ENCODE measurements at places on chromosomes 1 and 21.
A peak's percentile ranks its signal among the peaks of the same experiment; 100 is the strongest.

DNA sequence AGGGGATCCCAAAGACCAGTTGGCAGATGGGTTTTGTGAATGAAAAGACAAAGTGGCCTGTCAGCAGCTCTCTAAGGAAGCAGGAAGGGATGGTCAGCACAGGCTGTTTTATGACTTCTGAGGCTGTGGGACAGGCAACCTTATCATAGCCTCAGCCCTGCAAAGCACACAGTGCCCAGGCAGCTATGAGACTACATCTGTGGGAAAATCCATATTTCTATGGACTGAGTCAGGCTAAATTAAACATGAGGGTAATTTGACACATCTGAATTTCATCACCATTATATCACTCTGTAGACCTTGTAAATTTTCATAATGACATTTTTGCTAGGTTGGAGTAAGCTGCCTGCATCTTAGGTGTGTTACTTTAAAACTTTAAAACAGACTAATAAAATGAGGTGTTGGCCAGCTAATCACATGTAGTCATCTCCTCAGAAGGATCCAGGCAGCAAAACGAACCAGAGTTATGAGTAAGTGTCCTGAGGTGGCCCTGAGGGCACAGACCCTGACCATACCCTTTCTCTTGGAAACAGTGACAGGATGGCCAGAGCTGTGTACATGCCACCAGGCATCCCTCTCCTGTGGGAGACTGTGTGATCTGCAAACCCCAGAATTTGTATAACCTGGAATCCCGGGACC is 14.6 kb downstream of the NGF start:
- no peak for DNase-seq

- no peak for DNase-seq
These were observed 34.2 kb upstream of the ABCD3 start for GRCh38 chr1:94383966-94384408.

- no peak for DNase-seq
These were observed 40.1 kb upstream of the KLHDC7A start for GRCh38 chr1:18440385-18441226.

GRCh38 chr1:234065794-234066447 is 161.4 kb downstream of the SLC35F3 start:
- peak; percentile 50 for DNase-seq

- DNase-seq: no peak
These were observed 219.8 kb upstream of the PRMT6 start for GRCh38 chr1:106836708-106837107.

GRCh38 chr21:40294345-40294744 is 427.1 kb downstream of the PCP4 start:
- DNase-seq: no peak

DNA sequence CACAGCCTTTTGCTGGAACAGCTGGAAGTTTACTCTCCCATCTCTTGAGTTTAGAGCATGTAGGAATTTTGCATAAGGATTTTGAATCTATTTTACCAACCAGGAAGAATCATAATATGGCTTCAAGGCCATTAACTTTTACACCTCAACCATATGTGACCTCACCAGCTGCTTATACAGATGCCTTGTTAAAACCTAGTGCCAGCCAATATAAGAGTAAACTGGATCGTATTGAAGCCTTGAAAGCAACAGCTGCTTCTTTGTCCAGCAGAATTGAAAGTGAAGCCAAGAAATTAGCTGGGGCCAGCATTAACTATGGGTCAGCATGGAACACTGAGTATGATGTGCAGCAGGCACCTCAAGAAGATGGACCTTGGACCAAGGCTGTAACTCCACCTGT is 65.4 kb downstream of the CEP350 start:
- no peak for DNase-seq

- no peak for DNase-seq
These were observed 52.8 kb downstream of the SLC44A3 start for GRCh38 chr1:94872771-94873495.

- DNase-seq: no peak
These were observed 137.7 kb downstream of the SETD4 start for GRCh38 chr21:35922618-35923017.

DNA sequence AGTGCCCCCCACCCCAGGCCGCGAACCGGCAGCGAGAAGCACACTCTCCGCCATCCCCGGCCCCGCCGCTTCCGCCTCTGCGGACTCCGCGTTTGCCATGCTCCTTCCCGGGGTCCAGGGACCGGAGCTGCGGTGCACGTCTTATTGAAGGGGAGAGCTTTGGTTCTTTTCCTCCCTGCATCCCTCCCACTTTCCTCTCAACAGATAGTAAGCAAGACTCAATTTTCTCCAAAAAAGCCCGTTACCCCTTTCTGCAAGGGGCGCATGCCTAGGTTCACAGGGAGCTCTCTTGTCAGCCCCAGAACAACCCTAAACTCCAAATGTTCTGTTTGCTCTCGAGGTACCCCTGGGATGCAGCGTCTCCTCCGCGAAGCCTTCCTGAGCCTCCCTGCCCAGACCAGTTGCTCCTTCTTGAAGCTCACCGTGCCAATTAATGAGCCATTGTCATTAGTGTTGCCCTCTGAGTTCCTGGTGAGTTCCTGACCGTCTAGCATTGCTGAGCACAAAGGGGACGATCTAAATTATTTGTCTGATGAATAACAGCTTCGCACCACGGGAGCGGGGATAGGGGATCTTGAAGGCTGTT is 8.1 kb downstream of the FOXD3 start:
- no peak for DNase-seq

DNA sequence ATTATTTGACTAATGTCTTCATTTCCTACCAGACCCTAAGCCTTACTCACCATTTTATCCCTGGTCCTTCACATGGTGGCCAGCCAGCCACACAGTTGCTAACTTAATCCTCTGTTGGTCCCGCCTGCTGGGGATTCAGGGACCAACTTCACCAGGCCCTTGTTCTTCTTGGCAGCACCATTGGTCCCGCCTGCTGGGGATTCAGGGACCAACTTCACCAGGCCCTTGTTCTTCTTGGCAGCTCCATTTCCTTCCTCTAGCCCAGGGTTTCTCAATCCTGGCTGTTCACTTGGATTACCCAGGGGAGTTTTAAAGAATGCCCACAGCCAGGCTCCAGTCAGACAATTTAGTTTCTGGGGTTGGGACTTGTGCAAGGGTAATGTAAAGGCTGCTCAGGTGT is 233.1 kb upstream of the CSF3R start:
- DNase-seq: no peak

GRCh38 chr1:7652061-7652460 is 119.0 kb upstream of the VAMP3 start:
- DNase-seq: no peak

GRCh38 chr1:89941110-89941766 is 53.7 kb upstream of the ZNF326 start:
- no peak for DNase-seq

DNA sequence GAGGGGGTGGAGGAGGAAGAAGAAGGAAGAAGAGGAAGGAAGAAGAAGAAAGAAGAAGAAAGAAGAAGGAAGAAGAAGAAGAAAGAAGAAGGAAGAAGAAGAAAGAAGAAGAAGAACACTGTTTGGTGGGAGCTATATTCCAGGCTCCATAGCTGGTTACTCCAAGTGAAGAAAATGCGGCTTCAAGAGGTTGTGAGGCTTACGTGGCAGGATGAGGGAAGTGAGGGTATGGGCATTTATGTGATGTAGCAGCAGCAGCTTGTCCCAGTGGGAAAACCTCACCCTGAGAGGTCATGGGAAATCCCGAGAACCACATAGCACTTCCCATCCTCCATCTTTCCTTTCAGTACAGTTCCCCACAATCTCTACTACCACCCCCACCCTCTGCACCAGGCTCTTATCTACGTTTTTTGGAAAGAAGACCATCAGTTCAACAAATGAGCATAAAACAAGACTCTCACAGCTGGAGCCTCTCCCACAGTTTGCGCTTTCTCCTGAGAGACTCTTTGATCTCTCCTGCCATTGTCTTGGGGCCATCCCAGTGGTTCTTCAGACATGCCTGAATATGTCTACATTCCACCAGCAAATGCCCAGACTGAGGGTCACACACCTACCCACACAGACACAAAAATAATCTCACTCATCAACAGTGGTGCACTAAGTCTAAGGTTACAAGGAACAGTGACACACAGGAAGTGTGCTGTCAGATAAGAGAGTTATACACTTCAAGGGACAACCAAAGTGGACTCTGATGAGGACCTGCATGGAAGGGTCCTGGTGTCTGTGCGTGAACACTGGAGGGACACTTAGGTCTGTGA is 77.9 kb upstream of the KCNJ15 start:
- no peak for DNase-seq

Measured in stimulated activated CD4-positive, alpha-beta T cell treated with anti-CD3 and anti-CD28 coated beads, Interleukin-1b, Interleukin-23, amount 100 ng/mL, for 4 hours (primary cell).